ENCODE measurements at places on chromosomes 2 and 18.
A peak's percentile ranks its signal among the peaks of the same experiment; 100 is the strongest.

- DNase-seq = no peak
Observed at GRCh38 chr18:61908661-61909060, 15.9 kb upstream of the RNF152 start.

- no peak for DNase-seq
Observed at GRCh38 chr2:37858400-37858711, 66.7 kb upstream of the RMDN2 start.

DNA sequence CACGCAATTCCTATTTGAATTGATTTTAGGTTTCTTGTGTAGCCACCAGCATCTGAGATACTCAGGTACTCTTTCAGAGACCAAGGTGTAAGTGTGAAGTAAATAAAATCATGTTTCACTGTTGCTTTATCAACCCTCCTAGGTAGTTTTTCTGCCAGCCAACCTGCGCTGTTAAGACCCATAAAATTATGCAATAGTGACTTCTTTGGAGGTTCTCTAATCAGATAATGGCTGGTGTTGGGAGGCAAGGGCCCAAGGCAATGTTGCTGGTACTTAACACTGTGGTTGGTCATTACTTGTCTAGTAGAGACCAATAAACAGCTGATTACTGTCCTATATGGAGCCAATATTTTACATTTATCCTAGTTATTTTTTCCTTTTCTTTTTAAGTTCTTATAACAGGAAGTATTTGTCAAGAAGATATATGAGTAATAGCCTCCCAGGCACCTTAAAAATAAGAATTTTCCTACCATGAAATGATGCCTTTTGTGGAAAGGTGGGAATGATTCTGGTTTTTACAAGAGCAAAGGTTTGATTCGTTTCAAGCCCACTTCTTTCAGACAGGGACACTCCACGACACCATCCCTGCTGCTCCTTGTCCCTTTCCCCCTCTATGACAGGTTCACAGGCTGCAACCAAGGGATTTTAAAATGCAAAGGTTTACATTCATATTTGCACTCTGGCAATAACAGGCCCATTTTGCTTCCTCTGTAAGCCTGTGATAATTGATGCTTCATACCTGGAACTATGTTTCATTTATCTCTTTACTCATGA lies 259.3 kb downstream of the MEIS1 start:
- no peak for DNase-seq

- no peak for DNase-seq
Observed at GRCh38 chr18:63258749-63259566, 60.6 kb downstream of the BCL2 start.

GRCh38 chr2:18625563-18625962 lies 36.2 kb upstream of the NT5C1B start:
- no peak for DNase-seq

DNA sequence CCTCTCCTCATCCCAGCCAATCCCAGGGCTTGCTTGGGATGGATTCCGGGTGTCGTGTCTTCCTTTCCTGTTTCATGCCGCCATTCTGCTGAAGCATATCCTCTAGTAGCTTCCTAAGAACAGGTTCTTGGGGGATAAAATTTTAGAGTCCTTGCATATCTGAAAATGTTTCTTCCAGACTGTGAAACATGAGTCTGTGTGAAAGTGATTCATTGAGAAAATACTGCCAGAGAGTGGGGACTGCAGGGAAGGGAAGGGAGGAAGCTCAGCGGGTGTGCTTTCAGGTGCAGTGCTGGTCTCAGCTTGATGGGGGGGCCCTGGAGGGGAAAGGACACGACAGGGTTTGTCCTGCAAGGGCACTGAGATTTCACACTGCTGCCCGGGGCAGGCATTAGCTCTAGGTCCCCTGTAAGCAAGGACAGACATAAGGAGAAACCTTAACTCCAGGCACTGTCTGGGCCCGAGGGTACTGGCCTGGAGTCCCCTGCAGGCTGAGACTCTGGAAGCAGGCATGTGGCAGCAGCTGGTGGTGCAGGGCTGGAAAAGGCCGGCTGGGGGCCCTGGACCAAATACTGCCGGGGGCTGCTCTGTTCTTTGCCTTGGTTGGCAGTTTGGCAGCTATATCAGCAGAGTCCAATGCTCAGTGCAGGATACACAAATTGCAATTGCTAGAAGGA lies 97.6 kb upstream of the HS6ST1 start:
- no peak for DNase-seq

DNA sequence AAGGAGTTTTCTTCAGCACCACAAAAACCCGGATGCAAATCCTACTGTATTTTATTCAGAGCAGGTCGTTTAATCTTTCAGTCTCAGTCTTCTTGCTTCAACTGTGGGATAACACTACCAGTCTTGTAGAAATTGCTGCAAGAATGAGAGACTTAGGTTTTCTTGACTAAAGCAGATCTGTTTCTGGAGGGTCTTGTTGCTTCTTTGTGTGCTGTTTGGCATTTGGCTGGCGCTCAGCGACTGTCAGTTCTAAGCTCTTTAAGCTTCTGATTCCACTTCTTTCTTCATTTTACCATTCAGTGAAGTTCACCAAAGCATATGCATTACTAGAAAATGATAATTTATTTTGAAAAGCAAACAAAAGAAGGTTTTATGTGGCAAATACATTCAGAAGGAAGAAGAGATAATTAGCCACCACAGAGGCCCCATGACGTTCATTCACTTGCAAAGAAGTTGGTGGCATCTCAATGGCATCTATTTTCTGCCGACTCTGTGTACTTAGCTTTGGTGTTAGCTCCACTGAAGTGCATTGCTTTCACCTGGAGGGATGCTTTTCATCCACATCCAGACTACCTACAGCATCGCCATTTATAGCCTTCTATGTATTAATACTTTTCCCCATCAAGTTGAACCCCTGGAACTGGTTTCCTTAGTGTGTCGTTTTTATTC lies 53.7 kb downstream of the TRIB2 start:
- no peak for DNase-seq

DNA sequence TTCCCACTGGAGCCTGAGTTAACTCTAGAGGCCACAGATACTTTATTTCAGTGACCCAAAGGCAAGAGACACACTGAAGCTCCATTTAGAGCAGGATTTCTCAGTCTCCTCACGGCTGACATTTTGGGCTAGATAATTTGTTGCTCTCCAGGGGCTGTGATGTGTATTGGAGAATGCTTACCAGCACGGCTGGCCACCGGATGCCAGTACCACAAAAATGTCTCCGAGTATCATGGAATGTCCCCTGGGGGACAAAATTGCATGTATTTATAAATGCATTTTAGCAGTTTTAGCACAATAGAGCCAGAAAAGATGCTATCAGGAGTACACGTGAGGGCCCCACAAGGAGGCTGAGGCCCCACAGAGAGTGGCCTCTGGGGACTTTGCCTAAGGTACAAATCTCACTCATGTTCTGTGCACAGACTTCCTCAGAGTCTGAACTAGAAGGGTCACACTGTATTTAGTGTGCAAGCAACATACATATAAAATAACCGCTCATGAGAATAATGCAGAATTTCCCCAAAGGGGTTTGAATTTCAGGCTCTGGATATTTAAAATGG lies 20.5 kb upstream of the DCC start:
- no peak for DNase-seq

GRCh38 chr2:174682578-174683391 lies 81.5 kb downstream of the CHRNA1 start:
- DNase-seq = no peak

DNA sequence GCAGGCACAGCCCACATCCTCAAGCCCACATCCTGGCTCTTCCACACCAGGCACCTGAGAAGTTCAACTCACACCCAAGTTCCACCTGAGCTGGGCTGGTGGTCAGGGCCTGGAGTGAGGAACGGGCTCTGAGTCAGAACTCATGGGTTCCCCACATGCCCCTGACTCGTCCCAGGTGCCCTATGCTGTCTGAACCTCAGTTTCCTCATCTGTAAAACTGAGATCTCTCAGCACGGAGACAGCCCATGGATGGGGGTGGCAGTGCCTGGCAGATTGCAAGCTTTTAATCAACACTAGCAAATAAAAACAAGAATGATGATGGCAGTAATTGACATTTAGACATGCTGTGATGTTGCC lies 307.8 kb downstream of the NDUFA10 start:
- no peak for DNase-seq

- DNase-seq = peak; percentile 68
Observed at GRCh38 chr2:44955593-44956392, 14.3 kb downstream of the SIX3 start.

All from LoVo (cell line).